CD4-positive, alpha-beta T cell treated with Interleukin-12 subunit alpha and Interleukin-12 subunit beta, for 1 hour (primary cell): ENCODE measurements at places on chromosomes 5 and 9.

DNA sequence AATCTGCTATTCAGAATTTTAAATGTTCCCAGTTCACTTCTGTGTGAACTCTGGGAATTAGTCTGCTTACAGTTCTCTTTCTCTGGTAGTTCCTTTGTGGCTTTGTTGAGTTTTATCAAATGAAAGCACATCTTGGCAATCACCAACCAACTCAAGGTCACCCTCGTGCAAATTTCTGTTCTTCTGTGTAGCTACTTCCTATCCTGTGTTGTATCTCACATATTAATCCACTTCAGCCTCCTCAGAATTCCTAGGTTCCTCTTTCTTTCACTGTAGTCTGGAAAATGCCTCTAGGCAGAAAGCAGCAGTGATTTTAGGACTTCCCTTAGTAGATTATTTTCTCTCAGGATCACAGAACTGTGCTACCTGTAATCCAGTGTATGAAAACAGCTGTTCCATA lies 100.3 kb downstream of the AUH start:
- no peak for DNase-seq

DNA sequence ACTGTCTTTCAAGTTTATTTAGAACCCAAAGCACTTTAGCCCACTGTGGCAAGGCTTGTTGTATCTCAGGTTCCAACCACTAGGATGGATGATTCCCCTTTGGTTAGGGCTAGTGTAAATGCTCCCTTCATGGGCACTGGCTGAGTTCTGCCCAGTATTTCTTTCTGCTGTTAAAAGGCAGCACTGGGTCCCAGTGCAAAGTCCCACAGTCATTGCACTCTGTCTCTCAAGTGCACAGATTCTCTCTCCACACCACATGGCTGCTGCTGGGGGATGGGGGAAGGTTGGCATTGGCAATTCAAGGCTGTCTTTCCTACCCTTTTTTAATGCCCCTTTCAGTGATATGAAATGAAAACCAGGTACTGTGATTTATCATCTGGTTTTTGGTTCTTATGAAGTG lies 7.2 kb upstream of the NPR3 start:
- DNase-seq, result no peak

GRCh38 chr5:142360607-142361120 lies 35.8 kb upstream of the SPRY4 start:
- no peak for DNase-seq

GRCh38 chr5:109351988-109352864 lies 57.5 kb downstream of the PJA2 start:
- DNase-seq, result no peak

- no peak for DNase-seq
Observed at GRCh38 chr5:139688751-139689372, 40.7 kb downstream of the CXXC5 start.

DNA sequence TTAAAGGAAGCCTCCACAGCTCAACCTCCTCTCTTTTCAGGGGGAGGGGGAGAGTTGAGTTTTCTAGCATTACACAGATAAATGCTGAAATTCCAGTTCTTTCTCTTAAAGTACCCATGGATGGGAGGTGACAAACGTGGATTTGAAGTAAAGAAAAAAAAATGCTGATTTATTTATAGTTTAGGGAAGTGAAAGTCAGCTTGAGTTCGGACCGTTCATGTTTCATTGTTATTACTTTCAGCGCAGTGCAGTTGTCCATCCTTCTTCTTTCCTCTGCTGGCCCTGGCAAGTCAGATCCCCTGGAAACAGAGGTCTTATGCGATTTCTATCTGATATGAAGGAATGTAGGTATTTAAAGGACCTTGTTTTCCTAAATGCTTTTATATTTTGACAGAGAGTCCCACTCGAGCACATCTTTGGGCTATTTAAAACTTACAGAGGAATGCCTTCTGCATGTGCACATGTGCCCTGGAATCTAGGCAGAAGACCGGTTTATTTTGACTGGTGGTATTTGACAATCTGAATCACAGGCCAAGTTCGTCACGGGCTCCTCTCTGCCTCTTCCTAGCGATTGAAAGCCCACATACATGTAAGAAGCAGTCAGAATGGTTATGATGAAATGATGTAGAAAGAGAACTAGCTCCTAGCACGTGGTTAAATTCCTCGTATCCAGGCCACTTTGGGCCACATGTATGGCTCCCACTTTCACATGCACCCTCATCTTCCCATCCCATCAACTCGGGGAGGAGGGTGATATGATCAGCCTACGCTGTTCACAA lies 385.2 kb upstream of the KLF4 start:
- no peak for DNase-seq

DNA sequence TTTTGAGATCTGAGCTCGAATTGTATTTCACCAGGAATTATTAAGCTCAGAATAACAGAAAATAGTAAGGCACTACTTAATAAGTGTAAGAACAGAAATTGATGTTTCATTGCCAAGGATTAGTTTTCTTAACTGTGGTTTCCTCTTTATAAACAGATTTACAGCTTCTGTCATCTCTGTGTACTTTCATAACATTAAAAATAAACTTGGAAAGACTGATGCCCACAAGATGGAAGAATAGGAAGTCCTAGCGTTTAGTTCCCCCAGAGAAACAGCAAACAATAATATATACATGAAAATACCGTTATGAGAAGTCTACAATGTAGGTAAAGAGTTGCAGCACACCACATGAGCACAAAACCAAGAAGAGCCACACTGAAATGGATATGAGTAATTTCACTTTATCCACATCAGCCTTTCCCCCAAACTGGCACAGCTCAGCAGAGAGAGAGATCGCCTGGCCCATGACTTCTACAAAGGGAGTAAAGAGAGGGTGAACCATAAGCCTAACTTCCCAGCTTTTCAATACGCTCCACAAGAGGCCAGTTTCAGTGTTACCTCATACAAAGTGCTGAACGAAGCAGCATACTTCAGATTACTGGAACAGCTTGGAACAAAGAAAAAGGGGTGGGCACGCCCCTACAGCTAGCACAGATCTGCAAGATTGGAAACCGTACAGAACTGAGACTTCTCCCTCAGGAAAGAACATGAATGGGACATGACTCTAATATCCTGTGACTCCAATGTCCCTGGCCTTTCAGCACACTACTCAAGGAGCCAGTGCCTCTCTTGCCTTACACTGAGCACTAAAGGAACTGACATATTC lies 75.4 kb downstream of the EMB start:
- DNase-seq, result no peak

DNA sequence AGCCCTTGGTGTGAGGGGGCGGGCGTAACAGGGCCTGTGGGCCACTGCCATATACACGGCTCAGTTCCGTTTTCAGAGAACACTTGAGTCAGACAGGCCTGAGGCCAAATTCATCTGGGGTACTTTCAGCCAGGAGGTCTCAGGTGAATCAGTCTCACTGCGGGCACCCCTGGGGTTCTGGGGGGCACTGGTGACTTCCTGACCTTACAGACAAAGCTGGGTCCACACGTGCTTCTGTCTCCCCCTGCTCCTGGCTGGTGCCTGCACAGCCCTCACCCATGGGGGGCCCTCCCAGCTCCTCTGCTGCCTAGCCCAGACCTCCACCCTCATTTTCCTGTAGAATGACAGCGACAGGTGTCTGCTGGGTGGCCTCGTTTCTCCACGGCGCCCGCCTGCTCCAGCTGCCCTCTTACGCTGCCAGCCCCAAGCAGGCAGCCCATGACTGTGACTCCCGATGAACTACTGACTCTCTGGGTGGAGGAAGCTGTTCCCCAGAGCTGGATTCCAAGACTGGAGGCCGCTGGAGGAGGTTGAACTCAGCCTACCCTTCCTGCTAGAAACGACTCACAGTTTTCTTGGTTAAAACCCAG lies 374.1 kb upstream of the IRX4 start:
- no peak for DNase-seq

GRCh38 chr9:127873223-127873691 lies 4.2 kb downstream of the AK1 start:
- DNase-seq, result no peak

DNA sequence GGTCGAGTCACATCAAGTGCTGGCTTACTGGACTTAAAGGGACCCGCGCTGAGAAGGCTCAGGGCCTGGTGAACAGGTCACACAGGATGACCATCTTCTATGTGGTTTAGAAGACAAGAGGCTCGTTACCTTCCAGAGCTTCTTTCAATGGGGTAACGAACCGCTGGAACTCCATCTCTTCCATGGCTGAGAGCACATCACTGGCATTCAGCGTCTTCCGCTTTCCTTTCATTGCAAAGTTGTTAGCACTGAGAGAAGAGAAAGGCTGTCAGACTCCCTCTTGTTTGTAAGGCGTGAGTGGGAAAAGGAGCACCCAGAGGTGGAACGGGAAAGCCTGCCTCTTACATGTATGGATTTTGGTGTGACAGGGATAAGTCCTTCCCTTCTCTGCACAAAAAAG lies 994 bp downstream of the POLE3 start:
- DNase-seq, result no peak

GRCh38 chr5:163339148-163339547 lies 98.2 kb upstream of the CCNG1 start:
- no peak for DNase-seq

- peak; percentile 52 for DNase-seq
Observed at GRCh38 chr9:127589955-127590370, 22.1 kb upstream of the STXBP1 start.

DNA sequence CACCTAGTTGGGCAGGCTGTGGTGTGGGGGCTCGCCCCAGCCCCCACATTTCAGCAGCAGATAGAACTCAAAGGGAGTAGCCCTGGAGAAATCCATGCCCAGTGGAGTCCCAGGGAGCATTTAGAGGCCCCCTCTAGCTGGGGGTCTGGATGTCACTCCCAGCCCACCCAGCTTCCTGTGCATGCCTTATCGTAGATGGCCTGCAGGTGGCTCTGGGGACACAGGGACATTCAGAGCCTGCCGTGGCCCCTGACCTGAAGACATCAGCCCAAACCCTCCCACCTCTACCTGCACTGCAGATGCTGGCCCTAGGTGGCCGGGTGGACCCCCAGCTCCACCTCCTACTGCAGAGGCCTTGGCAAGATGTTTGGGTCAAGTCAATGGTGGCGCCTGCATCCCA lies 49.0 kb upstream of the LMX1B start:
- DNase-seq, result no peak

- peak; percentile 10 for DNase-seq
Observed at GRCh38 chr9:69829484-69829883, 8.9 kb downstream of the CFAP95 start.

DNA sequence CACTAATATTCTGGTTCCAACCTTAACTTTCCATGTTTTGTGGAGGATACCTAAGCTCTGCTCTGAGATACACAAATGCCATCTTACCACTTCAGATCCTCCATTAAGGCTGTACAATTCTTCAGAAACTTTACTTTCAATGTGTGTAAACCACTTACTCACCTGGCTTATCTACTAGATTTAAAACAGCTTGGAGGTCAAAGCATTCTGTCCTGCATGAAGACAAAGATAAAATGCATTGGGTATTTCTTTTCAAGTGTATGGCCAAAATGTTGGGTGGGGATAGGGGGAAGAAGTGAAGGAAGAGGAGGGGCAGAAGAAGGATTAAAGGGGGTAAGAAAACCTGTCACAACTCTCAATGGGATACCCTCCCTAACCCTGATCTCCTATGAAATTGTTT lies 939 bp downstream of the GOLGA1 start:
- DNase-seq, result no peak

GRCh38 chr9:116942593-116943061 lies 255.5 kb downstream of the TRIM32 start:
- no peak for DNase-seq

- DNase-seq, result peak; percentile 16
Observed at GRCh38 chr5:107533910-107534876, 136.5 kb downstream of the EFNA5 start.

GRCh38 chr9:15670246-15670645 lies 117.4 kb downstream of the CCDC171 start:
- DNase-seq, result no peak

DNA sequence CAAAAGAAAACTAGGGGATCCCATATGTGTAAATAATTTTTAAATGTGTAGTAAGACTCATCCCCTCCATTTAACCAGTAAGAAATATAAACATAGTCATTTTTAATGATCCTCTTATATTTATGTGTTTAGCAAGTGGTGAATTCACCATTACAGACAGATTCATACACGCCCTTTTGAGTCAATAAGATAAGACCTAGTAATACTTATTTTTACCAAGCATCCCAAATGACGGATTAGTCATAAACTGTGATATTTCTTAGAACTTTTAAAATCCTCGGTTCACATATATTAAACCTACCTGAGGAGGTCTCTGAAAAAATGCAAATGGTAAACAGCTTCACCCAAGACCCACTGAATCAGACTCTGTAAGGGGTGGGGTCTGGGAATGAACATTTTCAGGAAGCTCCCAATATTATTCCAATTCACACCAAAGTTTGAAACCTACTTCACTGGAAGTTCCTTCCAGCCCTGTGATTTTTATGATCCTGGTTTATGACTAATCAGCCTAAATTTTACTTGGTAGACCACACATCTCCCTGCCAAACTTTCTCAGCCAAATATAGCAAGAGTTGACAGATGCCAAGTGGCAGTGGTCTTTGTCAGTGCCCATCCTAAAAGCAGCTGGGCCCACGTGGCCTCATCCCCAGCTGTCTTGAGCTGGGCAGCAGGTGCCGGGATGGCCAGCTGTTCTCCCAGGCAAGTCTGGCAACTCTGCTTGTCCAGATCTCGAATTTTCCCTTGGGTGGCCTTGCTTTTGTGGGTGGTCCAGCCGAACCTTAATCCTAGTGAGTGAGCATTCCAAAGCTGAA lies 559.0 kb upstream of the RGMB start:
- DNase-seq, result no peak

- no peak for DNase-seq
Observed at GRCh38 chr5:135329913-135330797, 68.9 kb downstream of the MACROH2A1 start.

GRCh38 chr5:140018096-140018481 lies 25.0 kb downstream of the NRG2 start:
- DNase-seq, result no peak

- DNase-seq, result no peak
Observed at GRCh38 chr5:33629999-33630398, 189.2 kb downstream of the TARS1 start.

DNA sequence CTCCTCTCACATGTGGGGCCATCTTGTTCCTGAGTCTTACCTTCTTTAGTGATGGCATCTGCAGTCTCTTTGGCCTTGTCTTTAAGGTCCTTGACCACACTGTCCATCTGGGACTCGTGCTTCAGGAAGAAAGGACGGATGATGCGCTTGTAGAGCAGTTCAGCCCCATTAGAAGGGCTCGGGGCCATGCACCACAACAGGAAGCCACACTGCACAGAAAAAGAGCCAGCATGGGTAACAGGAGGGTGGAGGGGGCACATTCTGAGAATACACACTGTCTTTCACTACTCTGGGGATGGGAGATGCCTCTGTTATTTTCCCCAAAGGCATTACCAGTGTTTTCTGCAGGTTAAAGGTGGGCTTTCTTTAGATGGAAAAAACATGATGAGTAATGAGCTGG lies 25.9 kb downstream of the SRP19 start:
- DNase-seq, result peak; percentile 18

- no peak for DNase-seq
Observed at GRCh38 chr9:89522959-89523285, 25.0 kb upstream of the SEMA4D start.
